ENCODE measurements at places on chromosomes 2 and 18. TPM values are rescaled to one million over a fixed set of nuclear protein-coding genes. Genes with fewer than 3 reads are reported as not detected.

SERPINB12 gene
- not detected for total RNA-seq

SP9 gene
- total RNA-seq, result not detected

TM4SF20 gene
- total RNA-seq, result not detected

MOGAT1 gene
- not detected for total RNA-seq

SCYGR6 gene
- total RNA-seq, result not detected

NEUROD1 gene
- total RNA-seq, result not detected

DSG2 gene
- 16.6 TPM for total RNA-seq

DTNA gene
- 6.2 TPM for total RNA-seq

RNF144A gene
- total RNA-seq, result 9.6 TPM

PLB1 gene
- 0.64 TPM for total RNA-seq

GPR35 gene
- total RNA-seq, result 2.5 TPM

LONRF2 gene
- 0.26 TPM for total RNA-seq

TANC1 gene
- total RNA-seq, result 36.9 TPM

ACMSD gene
- total RNA-seq, result not detected

OST4 gene
- 369 TPM for total RNA-seq

RIT2 gene
- not detected for total RNA-seq

DCDC2C gene
- total RNA-seq, result not detected

- H3K4me3 ChIP-seq, result peak overlapping the region; percentile 68
- DNase-seq, result no peak
- no peaks in the 10 kb centered on the region for H3K36me3 ChIP-seq
- H3K4me1 ChIP-seq, result peaks cover 26% of the 10 kb centered on the region
Observed at GRCh38 chr2:224039770-224040440, 819 bp upstream of the SERPINE2 start.

DNA sequence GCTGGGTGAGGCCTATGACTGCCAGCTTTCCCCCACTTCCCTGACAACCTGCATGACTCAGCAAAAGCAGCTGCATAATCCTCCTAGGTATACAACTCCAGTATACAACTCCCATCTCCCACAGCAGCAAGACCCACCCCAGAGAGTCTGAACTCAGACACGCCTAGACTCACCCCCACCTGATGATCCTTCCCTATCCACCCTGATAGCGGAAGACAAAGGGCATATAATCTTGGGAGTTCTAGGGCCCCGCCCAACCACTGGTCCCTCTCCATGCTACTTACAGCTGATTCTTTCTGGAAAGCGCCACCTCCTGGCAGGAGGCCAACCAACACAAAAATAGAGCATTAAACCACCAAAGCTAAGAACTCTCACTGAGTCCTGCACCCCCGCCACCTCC lies 296.5 kb downstream of the DCC start:
- no peaks in the 10 kb centered on the region for H3K4me1 ChIP-seq
- H3K36me3 ChIP-seq, result no peaks in the 10 kb centered on the region

GRCh38 chr2:222270396-222270795 lies 28.4 kb downstream of the PAX3 start:
- no peak for DNase-seq
- no peak overlapping the region for H3K27ac ChIP-seq
- no peak overlapping the region for H3K4me3 ChIP-seq
- no peaks in the 10 kb centered on the region for H3K36me3 ChIP-seq

DNA sequence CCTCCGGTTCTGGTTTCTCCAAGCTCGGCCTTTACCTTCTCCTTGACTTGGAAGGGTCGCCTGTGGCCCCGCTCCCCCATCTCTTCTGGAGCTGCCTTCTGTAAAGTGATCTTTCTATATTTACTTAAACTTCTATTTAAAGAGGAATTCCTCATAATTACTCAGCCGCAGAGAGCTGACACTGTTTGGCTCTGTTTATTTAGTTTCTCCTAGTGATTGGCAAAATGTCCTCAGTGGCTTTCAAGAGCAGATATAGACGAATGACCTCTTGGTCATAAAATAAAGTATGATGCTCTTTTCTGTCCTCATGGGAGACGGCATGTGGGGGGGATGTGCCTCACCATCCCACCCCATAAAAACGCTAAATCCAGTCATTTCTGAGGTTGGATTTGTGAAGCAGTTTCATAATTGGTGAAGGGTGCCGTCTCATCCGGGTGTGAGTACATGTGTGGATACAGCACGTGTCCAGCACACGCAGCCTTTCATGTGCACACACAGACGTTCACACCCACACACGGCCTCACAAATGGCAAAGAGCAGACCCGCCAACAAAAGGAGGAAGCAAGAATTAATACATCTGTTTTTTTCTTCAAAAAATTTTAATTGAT lies 43.4 kb upstream of the SMAD7 start:
- peak overlapping the region; percentile 95 for H3K27ac ChIP-seq
- H3K4me3 ChIP-seq, result no peak overlapping the region
- no peaks in the 10 kb centered on the region for H3K36me3 ChIP-seq
- DNase-seq, result no peak
- no peaks in the 10 kb centered on the region for H3K27me3 ChIP-seq
- H3K4me1 ChIP-seq, result peaks cover 85% of the 10 kb centered on the region

DNA sequence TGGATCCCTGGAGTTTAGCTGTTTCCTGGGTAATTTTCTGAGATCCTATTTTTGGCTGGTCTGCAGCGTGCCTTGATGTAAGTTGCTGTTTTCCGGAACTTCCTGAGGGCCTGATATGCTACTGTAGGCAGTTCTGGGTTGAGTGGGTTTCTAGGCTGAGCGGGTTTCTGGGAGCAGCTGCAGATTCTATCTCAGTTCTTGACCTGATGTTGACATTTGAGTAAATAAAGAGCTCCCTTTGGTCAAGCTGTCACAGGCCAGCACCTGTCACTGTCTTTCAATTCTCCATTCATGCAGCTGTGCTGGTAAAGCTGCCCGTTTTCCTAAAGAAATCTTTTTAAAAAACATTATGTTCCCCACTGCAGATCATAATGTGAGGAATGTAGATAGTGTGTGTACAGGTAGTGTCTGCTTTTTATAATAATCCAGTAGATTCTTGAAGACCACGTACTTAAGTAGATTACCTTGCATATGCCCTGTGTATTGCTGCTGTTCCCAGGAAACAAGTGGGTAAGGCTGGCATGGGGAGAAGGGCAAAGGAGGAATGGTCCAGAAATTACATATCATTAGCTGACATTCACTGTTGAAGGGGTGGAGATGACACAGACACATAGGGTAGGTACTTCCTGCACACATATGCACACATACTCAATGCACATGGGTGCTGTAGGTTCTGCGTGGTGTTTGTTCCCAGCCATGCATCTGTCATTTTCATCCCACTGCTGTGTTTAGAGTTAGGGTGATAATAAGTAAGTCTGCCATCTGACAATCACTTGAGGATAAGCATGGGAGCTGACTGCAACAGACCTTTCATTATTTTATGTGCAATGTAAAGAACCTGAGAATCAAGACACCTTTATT lies 25.9 kb downstream of the CD28 start:
- DNase-seq, result no peak
- H3K4me3 ChIP-seq, result no peak overlapping the region
- H3K4me1 ChIP-seq, result peaks cover 7% of the 10 kb centered on the region

GRCh38 chr2:232626584-232626983 lies 6.8 kb upstream of the EFHD1 start:
- no peak overlapping the region for H3K27ac ChIP-seq
- no peak overlapping the region for H3K4me3 ChIP-seq
- no peak for DNase-seq
- peaks cover 36% of the 10 kb centered on the region for H3K4me1 ChIP-seq
- H3K36me3 ChIP-seq, result no peaks in the 10 kb centered on the region
- H3K27me3 ChIP-seq, result no peaks in the 10 kb centered on the region

- H3K4me1 ChIP-seq, result peaks cover 22% of the 10 kb centered on the region
- peaks cover 4% of the 10 kb centered on the region for H3K36me3 ChIP-seq
- no peak for DNase-seq
- peak overlapping the region; percentile 62 for H3K4me3 ChIP-seq
- peaks cover 89% of the 10 kb centered on the region for H3K27me3 ChIP-seq
Observed at GRCh38 chr2:161423421-161424393, 7.6 kb downstream of the TBR1 start.

- no peaks in the 10 kb centered on the region for H3K27me3 ChIP-seq
- no peaks in the 10 kb centered on the region for H3K36me3 ChIP-seq
- peaks cover 61% of the 10 kb centered on the region for H3K4me1 ChIP-seq
- peak overlapping the region; percentile 54 for H3K27ac ChIP-seq
Observed at GRCh38 chr2:120862201-120863060, 126.8 kb downstream of the GLI2 start.

DNA sequence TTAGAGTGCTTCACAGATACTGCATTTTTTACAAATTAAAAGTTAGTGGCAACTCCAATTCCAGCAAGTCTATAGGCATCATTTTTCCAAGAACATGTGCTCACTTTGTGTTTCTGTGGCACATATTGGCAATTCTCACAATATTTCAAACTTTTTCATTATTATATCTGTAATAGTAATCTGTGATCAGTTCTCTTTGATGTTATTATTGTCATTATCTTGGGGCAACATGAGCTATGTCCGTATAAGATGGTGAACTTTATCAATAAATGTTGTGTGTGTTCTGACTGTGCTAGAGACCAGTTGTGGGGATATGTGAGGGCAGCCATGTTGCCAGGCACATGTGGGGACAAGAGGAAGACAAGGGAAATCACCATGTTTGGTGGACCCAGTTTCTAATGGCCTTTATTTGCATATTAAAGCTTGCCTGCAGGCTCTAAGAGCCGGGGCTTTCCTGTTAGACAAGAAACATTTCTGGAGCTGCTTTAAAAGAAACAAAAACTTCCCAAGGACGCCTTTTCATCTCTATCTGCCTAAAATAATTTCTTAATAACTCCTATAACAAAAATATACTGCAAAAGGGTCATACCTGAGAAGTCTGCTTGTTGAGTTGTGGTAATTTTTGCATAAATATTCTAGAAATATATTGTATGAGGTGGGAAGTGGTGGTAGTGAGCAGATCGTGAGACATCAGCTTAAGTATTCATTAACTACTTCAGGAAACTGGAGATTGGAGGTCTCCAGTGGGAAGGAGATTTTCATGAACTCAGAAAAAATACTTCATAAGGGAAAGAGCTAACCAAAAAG lies 37.2 kb downstream of the KYNU start:
- no peaks in the 10 kb centered on the region for H3K36me3 ChIP-seq
- H3K4me3 ChIP-seq, result no peak overlapping the region
- H3K4me1 ChIP-seq, result no peaks in the 10 kb centered on the region
- H3K27ac ChIP-seq, result no peak overlapping the region
- no peak for DNase-seq
- H3K27me3 ChIP-seq, result no peaks in the 10 kb centered on the region

DNA sequence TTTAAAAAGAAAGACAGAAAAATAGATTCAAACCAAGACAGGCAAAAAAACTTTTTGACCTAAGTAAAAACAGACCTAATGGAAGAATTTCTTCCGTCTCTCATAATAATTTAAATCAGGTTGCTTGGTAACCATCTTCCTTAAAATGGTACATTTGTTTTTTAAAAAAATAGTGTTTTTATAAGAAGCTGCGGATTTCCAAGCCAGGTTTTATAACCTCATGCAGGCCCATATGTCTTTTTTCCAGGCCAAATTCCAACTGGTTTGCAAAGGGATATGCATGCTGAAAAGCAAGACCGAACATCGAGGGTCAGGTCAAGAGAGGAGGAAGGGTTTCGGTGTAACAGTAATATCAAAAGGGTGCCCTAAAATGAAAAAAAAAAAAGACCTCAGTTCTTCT lies 172.9 kb downstream of the MAIP1 start:
- no peaks in the 10 kb centered on the region for H3K36me3 ChIP-seq
- peaks cover 56% of the 10 kb centered on the region for H3K4me1 ChIP-seq
- no peak for DNase-seq
- H3K4me3 ChIP-seq, result no peak overlapping the region

- peak overlapping the region; percentile 14 for H3K27ac ChIP-seq
- H3K4me1 ChIP-seq, result peaks cover 16% of the 10 kb centered on the region
- no peak for DNase-seq
- H3K4me3 ChIP-seq, result no peak overlapping the region
- peaks cover 45% of the 10 kb centered on the region for H3K36me3 ChIP-seq
Observed at GRCh38 chr18:9184998-9185613, 48.5 kb downstream of the ANKRD12 start.

GRCh38 chr2:32010670-32011484 lies at the start of gene MEMO1:
MEMO1 (minus strand) TSS chr2:32011008; CDS start chr2:32010247, 761 bp downstream.
- DNase-seq, result peak; percentile 97
- peak within 1 kb of the TSS; percentile 90 for H3K4me3 ChIP-seq
- peaks cover 3% of the 10 kb centered on the region for H3K36me3 ChIP-seq
- H3K27ac ChIP-seq, result peak within 1 kb of the TSS; percentile 90
- peaks cover 37% of the 10 kb centered on the region for H3K4me1 ChIP-seq
- no peaks in the 10 kb centered on the region for H3K27me3 ChIP-seq

- DNase-seq, result no peak
- H3K27me3 ChIP-seq, result peaks cover 3% of the 10 kb centered on the region
- no peaks in the 10 kb centered on the region for H3K4me1 ChIP-seq
- no peaks in the 10 kb centered on the region for H3K36me3 ChIP-seq
Observed at GRCh38 chr2:1546023-1546591, 132.8 kb downstream of the TPO start.

- peaks cover 37% of the 10 kb centered on the region for H3K36me3 ChIP-seq
- H3K27me3 ChIP-seq, result no peaks in the 10 kb centered on the region
Observed at GRCh38 chr18:23552505-23552904, 33.8 kb downstream of the NPC1 start.

- DNase-seq, result no peak
- no peaks in the 10 kb centered on the region for H3K4me1 ChIP-seq
- H3K4me3 ChIP-seq, result no peak overlapping the region
- H3K36me3 ChIP-seq, result no peaks in the 10 kb centered on the region
Observed at GRCh38 chr18:32335228-32335627, 135.5 kb downstream of the GAREM1 start.

- no peak overlapping the region for H3K4me3 ChIP-seq
- no peak overlapping the region for H3K27ac ChIP-seq
- DNase-seq, result no peak
- H3K27me3 ChIP-seq, result no peaks in the 10 kb centered on the region
- no peaks in the 10 kb centered on the region for H3K36me3 ChIP-seq
Observed at GRCh38 chr2:56084111-56084901, 99.5 kb upstream of the CCDC85A start.

DNA sequence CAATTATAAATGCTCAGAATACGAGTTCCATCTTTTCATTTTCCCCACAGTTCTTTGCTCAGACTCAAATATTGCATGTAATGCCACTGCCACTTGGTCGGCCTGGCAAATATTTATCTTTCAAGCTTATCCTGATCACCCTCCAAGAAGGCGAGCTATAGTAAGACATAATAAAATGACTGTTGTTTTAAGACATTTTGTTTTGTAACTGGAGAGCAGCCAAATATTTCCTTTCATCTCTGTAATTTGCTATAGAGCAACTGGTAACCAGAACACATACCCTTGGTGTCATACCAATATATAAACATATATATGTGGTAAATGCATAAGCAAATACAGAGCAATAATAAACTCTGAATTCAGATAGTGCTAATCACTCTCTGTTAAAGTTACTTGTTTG lies 7.3 kb upstream of the ATL2 start:
- H3K4me1 ChIP-seq, result peaks cover 19% of the 10 kb centered on the region
- peaks cover 18% of the 10 kb centered on the region for H3K27me3 ChIP-seq
- no peak overlapping the region for H3K4me3 ChIP-seq
- no peak for DNase-seq

- no peak overlapping the region for H3K27ac ChIP-seq
- H3K4me1 ChIP-seq, result no peaks in the 10 kb centered on the region
- peak; percentile 73 for DNase-seq
- no peak overlapping the region for H3K4me3 ChIP-seq
- H3K36me3 ChIP-seq, result no peaks in the 10 kb centered on the region
- H3K27me3 ChIP-seq, result no peaks in the 10 kb centered on the region
Observed at GRCh38 chr18:51121597-51121857, 76.0 kb downstream of the MEX3C start.

GRCh38 chr2:137659616-137660015 lies 304.7 kb upstream of the HNMT start:
- H3K4me3 ChIP-seq, result no peak overlapping the region
- H3K27me3 ChIP-seq, result no peaks in the 10 kb centered on the region
- no peak overlapping the region for H3K27ac ChIP-seq
- no peaks in the 10 kb centered on the region for H3K4me1 ChIP-seq
- H3K36me3 ChIP-seq, result no peaks in the 10 kb centered on the region
